ENCODE measurements at places on chromosomes 13 and 19.

DNA sequence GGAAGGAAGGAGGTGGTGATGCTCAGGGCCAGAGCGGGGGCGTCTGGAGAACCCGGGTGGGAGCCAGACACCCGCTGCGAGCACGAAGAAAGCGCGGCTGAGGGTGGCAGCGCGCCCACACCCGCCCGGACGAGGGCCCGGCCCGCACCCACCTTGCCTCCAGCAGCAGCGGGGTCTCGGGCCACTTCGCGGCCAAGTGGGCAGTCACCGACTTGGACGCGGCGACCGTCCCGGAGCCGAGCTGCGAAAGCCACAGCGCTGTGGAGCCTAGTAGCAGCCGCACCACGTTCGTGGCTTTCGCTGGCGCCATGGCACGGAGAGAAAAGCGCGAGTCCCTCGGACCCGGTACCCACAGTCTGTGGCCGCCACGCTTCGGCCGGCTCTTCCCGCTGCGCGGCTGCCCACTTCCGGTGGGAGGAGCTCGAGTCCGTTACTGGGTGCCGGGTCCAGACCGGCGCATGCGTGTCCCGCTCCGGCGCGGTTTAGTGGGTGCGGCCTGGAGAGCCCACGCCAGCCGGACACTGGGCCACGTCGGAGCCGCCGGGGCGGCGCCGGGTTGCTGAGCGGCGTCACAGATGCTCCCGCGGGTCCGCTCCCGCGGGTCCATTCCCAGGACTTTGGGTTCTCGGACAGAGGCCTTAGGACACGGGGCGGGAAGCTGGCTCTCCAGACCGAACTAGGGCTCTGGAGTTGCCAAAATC lies at the start of gene UGGT2:
Gene UGGT2 (minus strand): TSS at position 399 of the 701 bp plus-strand sequence. CDS start 89 bp downstream, at position 310.
- peak; percentile 97 for DNase-seq

DNA sequence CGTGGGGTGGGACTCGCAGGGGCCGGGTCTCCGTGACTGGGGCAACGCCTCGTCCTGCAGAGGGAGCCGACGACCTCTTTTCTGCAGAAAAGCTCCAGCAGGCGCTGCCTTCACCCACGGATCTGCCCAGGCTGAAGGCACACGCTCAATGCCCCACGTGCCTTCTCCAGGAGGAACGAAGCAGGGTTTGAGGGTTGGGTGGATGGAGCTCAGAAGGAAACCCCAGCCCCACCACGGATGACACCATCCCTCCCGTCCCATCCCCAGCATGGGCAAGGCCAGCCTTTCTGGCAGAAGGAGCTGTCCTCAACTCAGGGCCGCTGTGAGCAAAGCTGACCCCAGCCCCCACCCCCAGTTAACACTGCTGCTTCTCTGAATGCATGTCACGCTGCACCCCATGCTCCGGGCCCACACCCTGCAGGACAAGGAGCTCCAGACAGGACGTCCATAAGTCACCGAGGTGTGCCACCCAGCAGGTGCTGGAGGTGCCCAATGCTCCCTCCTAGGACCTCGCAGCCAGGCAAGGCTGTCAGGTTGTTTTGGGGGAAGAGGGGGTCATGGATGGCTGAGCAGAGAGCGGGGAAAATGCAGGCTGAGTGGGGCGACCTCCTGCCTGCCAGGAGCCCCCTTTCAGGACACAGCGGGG lies 7.4 kb downstream of the C19orf25 start:
- DNase-seq, result no peak

- DNase-seq, result peak; percentile 41
These were observed 2.4 kb downstream of the SIGLECL1 start for GRCh38 chr19:51253088-51253806.

DNA sequence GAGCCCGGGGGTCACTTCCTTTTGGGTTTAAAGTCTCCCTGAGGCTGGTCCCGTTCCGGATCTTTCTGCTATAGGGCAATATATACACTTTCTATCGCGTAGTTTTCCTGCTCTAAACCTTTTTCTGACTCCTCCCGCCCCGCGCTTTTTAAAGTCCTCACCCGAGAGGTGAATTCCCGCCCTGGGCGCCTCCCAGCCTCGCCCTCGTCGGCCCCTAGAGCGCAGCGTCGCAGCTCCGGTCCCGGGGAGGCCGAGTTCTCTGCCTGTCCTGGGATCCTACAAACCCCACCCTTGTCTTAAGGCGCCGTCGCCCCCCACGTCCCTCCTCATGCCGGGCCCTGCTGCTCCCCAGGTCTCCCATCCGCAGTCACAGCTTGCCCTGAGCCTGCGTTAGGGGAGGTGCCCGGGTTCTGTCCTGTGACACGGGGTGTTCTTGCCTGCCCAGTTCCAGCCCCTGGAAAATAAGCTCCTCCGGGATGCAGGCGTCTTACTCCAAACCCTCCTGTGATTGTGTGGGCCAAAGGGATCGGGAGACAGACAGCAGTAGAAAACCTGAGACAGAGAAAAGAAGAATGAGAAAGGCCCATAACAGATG lies 491 bp downstream of the ZNF525 start:
- no peak for DNase-seq

- DNase-seq, result no peak
These were observed 6.3 kb downstream of the NHLRC3 start for GRCh38 chr13:39044536-39044935.
